ENCODE measurements at places on chromosomes 11 and 22.
A peak's percentile ranks its signal among the peaks of the same experiment; 100 is the strongest.

- no peak for DNase-seq
Measured at GRCh38 chr22:48782811-48783511, 1044.7 kb downstream of the BRD1 start.

DNA sequence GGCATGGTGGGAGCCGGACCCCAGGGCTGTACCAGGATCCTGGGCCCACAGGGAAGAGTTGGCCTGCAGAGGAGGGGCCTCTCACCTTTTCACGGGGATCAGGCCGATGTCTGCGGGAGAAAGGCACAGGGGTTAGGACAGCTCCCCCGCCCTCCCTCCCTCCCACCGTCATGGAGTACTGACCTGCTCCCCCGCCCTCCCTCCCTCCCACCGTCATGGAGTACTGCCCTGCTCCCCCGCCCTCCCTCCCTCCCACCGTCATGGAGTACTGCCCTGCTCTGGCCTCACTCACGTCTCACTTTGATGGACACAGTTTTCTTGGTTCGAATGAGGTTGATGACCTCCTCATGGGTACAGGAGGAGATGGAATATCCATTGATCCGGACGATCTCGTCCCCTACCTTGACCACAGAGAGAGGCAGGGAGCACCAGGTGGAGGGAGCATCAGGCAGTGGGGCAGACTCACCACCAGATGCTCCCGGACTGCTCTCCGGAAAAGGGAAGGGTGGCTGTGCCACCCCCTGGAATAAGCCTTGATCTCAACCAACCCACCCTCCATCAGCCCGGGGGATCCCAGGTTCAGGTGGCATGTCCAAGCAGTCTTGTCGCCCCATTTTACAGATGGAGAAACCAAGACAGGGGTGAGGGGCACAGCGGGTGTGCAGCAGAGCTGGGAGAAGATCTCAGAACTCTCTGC is 17.1 kb downstream of the USH1C start:
- DNase-seq = no peak

DNA sequence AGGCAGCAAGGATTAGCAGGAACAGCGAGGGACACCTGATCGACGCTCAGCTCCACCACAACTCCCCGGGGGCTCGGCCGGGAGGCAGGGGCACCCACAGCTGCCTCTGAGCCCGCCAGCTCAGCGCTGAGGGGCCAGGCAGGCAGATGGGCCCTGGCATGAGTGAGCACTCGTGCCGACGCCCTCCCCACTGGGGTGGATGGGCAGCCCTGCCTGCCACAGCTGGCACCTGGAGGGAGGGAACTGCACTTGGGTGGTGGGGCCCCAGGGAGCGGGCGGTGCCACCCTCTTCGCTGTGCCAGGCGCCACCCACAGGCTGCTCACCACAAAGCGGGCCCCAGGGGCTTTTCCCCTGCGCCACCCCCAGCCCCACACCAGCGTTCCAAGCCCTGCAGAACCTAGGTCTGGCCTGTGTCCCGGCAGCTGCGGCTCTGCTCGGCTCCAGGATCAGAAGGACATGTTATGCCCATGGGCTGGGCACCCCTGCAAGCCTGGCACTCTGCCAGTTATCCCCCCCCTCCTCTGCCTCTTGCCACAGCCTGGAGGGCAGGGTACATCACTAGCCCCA is 28.8 kb downstream of the WNT7B start:
- no peak for DNase-seq

DNA sequence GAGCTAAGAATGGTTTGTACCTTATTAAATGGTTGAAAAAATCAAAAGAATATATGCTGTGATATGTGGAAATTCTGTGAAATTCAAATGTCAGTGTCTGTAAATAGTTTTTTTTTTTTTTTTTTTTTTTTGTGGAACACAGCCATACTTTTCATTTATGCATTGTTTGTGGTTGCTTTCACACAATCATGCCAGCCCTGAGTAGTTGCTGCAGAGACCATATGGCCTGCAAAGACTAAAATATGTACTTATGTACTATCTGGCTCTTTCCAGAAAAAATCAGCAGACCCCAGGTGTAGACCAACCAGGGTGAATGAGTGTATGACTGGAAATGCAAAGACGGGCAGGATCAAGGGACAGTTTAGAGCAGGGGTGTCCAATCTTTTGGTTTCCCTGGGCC is 98.3 kb downstream of the PTPRJ start:
- peak; percentile 77 for DNase-seq

- no peak for DNase-seq
Measured at GRCh38 chr22:40244586-40244985, 66.9 kb downstream of the TNRC6B start.

GRCh38 chr11:8806974-8807373 is 104.0 kb upstream of the AKIP1 start:
- DNase-seq = no peak

- no peak for DNase-seq
Measured at GRCh38 chr11:101046947-101047346, 82.7 kb downstream of the PGR start.

DNA sequence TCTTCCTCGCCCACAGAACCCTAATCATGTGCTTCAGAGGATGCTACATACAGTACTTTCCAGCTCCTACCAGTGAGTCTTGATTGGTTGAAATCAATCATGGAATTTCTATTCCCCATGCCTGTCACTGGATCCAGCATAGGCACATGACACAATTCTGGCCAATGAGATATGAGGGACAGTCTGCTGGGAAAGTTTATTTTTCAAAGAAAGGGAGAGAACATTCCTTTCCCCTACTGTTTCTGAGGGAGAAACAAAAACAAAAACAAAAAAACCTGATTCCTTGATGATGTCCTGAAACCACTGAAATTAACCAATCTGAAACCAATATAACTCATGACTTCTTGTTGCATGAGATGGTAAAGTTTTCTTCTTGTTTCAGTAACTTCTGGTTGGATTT is 3.3 kb upstream of the RCN1 start:
- peak; percentile 75 for DNase-seq

DNA sequence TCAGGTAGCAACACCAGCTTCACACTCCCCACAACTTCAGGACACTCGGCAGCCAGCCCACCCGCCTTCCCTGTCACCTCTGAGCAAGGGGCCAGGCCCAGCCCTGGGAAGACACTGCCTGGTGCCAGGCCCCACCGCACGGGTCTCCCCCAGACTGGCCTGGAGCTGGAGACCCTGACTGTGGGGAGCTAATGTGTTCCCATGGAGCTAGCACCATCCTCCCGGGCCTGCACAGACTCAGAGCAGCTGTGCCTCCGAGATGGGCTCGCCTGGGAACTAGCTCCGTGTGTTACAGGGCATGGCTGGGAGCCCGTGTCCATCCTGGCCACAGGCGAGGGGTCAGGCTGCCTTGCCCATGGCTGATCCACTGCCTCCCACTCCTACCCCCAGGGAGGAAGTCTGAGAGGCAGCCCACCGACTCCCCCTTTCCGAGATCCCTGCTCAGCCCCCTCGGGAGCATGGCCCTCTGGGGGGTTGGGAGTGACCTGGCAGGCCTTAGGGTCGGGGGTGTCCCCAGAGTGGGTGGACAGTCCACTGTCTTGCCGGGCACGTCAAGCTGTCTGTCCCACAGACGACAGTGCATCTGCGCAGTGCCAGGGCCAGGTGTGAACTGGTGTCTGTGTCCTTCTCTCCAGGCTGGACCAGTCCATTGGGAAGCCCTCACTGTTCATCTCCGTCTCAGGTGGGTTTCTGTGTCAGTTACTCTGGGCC is 76.7 kb upstream of the KCNQ1OT1 start:
- no peak for DNase-seq

DNA sequence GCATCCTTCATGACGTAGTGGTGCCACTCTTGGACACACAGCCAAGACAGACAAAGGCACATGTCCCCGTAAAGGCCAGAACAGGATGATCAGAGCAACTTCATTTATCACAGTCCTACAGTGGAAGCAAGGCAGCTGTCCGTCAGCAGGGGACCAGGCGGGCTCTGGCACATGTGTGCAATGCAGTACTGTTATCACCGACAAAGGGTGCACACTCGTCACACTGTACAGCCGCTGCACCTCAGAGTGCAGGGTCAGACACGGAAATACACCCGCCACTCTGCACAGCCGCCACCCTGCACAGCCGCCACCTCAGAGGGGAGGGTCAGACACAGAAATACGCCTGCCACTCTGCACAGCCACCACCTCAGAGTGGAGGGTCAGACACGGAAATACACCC is 13.4 kb upstream of the IL17REL start:
- DNase-seq = no peak

GRCh38 chr11:75836417-75836816 is 21.4 kb downstream of the UVRAG start:
- no peak for DNase-seq

DNA sequence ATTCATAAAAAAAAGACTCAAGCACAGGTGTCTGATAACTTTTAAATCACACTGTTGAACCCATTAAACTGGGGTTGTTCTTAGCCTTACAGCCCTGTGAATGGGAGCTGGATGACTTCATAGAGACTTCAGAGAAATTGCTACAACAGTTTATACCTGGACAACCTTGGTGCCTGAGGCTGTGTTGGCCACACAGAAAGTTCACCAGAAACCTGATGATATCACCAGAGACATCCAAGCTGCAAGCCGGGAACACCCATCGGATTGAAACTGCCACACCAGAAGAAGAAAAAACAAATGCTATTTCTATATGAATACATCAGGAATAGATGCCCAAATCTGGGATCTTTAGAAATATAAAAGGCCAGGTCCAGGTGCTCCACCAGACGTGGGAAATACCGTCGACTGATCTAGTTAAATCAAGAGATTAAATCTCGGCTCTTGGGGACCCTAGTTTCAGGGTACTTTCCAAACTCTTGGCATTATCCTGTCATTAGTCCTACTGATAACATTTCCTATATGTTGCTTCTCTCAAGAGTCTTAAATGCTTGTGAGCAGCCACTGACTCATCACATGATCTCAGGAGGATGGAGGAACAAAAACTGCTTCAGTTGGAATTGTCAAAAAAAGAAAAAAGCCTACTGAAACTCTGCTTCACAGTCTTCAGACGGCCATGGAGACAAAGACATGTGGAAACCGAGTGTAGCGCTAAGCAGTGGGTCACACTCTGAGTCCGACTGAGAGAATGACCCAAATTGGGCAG is 28.6 kb upstream of the APOL5 start:
- no peak for DNase-seq

- peak; percentile 30 for DNase-seq
Measured at GRCh38 chr22:46598737-46599424, 21.3 kb upstream of the GRAMD4 start.

GRCh38 chr11:29268733-29269132 is 748.1 kb downstream of the KCNA4 start:
- DNase-seq = no peak

- DNase-seq = no peak
Measured at GRCh38 chr11:57210781-57211180, 26.3 kb downstream of the APLNR start.

GRCh38 chr11:132848336-132848735 is 684.0 kb downstream of the OPCML start:
- DNase-seq = peak; percentile 94

DNA sequence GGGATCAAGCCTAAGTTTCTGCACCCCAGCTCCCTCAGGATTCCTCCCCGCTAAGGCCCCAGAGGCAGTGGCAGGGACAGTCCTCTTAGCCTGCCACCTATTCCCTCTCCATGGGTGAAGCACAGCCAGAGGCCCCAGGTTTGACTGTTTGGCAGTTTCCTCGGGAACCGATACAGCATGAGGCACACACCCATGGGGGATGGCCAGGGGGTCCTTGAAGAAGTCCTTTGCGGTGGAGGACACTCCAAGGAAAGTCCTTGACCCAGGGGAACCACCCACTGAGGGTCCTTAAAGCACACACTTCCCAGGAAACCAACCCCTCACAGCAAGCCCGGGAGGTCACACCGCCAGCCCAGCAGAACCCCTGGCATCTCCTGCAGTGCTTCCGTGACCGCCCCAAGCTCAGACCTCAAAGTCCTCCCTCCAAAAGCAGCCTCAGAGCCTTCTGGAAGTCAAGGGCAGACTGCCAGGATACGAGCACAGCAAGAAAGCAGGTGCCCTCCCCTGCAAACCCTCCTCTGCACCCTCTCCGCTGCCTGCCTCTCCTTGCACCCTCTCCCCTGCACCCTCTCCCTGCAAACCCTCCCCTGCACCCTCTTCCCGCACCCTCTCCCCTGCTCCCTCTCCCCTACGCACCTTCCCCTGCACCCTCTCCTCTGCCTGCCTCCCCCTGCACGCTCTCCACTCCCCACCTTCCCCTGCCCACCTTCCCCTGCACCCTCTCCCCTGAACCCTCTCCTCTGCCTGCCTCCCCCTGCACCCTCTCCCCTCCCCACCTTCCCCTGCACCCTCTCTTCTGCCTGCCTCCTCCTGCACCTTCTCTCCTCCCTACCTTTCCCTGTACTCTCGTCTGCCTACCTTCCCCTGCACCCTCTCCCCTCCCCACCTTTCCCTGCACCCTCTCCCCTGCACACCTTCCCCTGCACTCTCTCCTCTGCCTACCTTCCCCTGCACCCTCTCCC is 1.4 kb downstream of the SIGIRR start:
- DNase-seq = no peak

DNA sequence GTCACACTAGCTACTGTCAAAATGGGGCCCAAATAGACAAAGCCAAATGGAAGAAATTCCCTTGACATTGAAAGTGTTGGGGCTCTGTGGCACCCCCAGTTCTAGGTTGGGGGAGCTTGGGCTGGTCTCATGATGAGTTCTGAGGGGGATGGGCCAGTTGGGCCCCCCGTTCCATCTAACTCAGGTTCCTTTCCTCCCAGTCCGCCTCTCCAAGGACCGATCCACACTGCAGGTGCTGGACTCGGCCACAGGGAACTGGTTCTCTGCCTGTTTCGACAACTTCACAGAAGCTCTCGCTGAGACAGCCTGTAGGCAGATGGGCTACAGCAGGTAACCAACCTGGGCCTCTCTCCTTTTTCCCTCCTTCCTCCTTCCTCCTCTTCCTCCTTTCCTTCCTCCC is 17.7 kb upstream of the SMIM35 start:
- DNase-seq = no peak

DNA sequence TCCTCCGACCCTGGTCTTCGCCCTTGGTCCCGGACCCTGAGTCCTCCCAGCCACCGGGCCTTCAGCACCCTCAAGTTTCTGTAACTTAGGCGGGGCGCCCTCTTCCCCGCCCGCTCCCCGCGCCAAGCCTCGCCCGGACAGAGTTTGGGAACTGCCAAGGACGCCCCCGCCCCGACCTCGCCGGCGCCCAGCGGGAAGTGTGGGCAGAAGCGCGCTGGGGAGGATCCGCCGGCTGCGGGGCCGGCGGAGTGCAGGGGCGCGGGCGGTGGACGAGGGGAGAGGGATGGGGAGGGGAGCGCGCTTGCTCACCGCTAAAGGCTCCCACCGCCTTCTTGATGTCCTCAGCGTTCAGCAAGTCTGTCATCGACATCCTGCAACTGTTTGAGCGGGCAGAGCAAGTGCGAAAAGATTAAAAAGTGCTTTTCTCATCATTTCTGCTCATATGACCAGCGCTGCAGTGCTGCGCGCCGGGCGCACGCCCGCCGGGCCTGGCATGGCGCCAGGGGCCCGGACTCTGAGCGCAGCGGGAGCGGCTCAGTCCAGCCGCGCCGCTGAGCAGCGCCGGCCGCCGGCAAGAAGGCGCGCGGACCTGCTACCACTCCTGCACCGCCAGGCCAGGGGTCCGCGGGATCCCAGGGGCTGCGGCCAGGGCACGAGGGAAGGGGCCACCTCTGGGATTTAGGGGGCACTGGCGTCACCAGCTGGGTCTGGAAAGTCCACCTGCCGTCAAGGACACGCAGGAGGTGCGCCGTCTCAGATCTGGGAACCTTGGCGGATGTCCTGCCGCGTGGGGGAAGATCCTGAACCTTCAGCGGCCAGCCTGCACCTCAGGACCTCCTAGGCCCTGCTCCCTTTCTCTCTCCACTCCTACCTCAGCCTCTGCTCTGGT is at the start of gene PVALB:
PVALB (minus strand) TSS at position 400 of the 889 bp plus-strand sequence; CDS start at position 370, 30 bp downstream.
- no peak for DNase-seq
